ENCODE measurements at places on chromosomes 2 and 18.

DNA sequence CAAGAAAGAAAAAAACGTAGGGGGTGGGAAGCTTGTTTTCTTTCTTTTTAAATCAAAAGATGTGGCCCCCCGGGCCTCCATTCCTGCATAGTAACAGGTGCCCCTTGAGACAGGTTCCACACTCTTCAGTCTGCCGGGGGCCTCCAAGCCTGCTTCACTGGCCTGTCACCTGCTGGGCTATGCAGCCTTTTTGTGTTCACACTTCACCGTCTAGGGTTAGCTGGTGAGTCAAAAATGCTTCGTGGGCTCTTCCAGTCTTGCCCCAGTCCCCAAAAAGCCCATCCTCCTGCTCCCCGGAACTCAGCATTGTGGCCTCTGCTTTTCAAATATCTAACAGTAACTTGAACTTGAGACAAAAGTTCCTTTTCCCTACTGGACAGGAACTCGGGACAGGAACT is 67.9 kb downstream of the POLR1A start:
- DNase-seq, result no peak

DNA sequence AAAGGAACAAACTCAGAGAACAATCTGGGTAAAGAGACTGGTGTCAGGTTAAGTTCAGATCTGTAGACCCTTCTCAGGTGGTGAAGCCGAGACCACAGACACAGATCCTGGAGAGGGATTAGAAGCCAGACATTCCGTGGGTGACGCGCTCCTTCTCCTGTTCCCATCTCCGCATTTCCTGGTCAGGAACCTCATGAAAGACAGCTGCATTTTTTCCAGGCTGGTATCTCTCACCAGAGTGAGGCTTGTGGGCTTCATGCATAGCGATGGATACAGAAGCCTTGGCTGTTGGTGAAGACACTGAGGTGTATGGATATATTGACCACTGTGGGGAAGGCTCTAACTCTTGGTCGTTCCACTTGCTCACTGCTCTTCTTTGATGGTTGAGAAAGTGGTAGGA is 152.6 kb downstream of the FAM210A start:
- no peak for DNase-seq

GRCh38 chr2:104788742-104789455 is 65.0 kb upstream of the POU3F3 start:
- DNase-seq, result no peak

DNA sequence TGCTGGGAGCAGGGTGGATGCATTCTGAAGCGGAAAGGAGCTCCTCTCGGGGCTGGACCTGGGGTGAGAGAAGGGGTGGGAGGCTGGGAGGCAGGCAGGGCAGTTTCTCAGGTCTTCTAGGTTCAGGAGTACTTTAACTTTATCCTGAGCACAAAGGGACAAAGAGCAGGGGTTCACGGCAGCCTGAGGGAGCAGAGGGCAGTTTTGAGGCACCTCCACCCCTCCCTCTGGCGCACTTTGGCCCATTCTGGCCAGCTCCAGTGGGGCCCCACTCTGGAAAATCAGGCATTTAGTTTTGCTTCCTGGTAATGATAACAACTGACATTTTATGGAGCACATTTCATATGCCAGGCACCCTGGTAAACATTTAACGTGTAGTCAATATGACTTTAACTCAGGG is 14.3 kb downstream of the B3GNT7 start:
- DNase-seq, result no peak

DNA sequence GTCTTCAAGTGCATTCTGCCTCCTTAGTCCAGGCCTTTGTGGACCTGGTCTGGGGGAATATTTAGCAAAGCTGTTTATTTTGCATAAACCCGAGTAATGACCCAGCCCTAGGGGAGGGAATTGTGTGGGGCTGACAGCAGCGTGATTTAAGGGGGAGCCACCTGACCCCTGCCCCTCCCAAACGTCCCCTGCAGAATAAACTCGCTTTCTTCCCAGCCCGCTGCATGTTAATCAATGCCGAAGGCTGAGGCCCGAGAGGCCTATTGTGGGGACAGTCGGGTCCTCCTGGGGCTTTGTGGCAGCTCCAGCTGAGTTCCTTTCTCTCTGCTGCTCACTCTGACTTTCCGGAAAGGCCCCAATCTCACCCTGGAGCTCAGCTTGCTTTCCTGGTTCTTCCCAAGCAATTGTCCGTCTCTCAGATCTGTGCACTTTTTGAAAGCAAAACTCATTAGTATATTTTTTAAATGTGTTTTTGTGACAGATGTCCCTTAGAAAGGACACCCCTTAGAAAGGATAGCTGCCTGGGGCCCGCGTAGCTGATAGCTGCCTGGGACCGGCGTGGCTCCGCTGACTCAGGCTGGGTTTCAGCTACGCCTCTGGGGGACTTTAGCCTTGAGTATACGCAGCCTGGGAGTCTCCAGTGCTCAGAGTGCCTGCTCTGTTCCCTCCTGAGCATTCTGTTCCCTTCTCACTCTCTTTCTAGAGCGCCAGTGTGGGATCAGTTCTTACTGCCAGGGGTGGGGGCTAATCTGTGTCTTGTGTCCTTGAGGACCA is 158.3 kb downstream of the GLI2 start:
- DNase-seq, result no peak

DNA sequence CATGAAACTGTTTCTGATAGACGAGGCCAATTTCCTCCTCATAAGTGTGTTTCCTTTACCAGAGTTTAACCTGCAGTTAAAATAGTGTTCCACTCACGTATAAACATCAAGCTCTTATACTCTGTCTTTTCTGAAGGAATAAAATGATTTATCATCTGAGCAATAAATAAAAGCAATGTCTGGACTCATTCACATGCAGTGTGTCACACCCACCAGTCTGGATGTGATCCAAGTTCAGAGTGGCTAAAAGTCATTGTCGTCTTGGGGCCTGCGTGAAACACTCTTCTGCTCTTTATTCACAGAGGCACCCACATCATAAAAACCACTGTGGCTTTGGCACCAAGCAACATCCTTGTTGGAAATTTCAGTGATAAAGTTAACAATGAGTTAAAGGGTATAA is 19.5 kb upstream of the SLC9A4 start:
- DNase-seq, result no peak

GRCh38 chr2:10449838-10450691 is 1.9 kb upstream of the ODC1 start:
- no peak for DNase-seq

- no peak for DNase-seq
Observed at GRCh38 chr2:240452462-240453256, 17.2 kb downstream of the GPC1 start.

DNA sequence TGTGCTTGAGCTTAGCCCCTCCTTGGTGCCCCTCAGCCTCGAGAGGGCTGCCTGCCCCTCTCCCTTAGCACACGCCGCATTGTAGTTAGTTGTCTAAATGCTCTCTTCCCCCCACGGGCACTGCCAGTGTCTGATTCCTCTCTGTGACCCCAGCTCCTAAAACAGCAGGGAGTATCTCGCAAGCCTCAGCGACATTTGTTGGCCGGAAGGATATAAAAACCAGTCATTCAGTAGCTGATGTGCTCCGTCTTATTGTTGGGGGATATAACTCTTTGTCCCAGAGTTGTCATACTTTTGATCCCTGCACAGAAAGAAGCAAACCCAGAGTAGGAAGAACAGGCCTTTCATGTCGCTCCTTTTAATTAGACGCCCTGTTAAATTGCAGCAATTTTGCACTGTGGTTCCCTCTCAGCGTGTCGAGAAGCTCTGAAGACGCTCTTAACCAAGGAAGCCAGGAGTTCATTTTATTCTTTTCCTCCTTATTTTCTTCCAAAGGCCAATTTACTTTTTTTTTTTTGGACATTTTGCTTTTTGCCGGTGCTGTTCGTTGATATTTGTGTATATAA is 201.8 kb downstream of the KLHL29 start:
- DNase-seq, result no peak
